ENCODE measurements at places on chromosomes 3 and 15.

DNA sequence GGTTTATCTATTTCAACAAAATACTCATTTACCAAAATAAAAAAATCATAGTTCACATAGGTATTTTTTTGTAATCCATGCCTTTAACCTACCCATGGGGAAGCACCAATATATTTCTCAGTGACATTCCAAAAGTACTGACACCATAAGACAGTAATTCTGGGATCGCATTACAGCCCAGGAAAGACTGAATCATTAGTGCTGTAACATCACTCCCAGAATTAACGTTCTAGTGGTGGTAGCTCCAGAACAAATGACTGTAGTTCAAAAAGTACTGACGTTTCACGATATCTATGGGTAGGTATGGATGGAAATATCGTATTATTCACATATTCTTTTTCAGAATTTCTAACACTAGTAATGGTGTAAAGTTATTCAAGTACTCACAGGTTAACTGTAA is 54.3 kb upstream of the NEK10 start:
- no peak for DNase-seq

DNA sequence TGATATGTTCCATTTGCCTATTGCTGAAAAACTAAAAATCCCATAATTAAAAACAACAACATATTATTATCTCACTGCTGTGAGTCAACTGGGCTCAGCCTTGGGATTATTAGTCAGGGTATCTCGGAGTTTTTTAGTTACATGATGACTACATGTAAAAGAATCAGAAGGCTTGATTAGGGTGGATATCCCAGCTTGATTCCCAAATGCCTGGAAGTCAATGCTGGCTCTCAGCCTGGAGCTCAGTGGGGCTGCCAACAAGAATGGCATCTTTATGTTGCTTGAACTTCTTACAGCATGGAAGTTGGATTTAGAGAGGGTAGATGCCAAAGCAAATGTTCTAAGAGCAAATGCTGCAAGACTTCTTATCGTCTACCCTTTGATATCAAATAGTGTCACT is 278.5 kb downstream of the PLOD2 start:
- DNase-seq: no peak

- DNase-seq: peak; percentile 60
Observed at GRCh38 chr3:5059782-5060181, 62.3 kb upstream of the ARL8B start.

DNA sequence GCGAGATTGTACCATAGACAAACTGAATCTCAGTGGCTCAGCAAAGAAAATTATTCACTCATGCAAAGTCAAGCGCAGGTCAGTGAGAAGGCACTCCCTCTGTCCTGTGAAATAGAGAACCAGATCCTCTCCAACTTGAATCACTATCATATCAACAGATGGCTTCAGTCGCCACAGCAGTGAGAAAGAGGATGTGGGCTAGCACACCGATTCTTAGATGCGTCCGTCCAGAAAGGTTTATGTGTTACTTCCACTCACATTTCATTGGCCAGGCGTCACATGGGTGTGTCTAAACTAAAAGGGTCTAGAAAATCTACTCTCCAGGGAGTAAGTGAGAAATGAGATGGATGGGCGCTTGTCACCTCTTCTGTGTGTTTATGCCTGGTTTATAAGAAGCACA is 141.6 kb upstream of the KBTBD8 start:
- DNase-seq: no peak

- no peak for DNase-seq
Observed at GRCh38 chr3:64443546-64444381, 218.5 kb upstream of the PRICKLE2 start.

- DNase-seq: no peak
Observed at GRCh38 chr15:60212536-60212935, 185.2 kb downstream of the ANXA2 start.

DNA sequence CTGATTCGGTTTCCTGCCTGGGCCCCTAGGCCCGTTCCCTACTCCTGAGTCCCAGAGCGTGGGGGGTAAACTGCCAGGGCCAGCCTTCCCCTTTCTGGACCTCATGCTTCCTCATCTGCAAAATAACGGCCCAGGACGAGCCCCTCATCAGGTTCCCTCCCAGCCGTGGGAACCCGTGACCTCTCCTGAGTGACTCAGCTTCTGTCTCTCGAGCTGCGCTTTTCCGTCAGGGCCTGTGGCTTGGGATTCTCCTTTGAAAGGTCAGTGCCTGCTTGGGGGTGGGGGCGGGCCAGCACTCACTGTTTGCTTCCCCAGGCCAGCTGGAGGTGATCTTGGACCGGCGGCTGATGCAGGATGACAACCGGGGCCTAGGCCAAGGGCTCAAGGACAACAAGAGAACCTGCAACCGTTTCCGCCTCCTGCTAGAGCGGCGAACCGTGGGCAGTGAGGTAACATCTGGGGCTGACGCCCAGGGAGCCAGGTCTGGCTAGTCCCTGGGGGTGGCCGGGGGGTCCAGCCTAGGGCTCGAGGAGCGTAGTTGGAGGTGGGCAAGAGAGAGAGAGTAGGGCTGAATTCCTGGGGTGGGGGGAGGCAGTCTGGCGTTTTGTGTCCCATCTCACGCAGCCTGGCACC is 12.8 kb downstream of the MAN2A2 start:
- peak; percentile 98 for DNase-seq

GRCh38 chr3:94735354-94735753 is 672.5 kb downstream of the NSUN3 start:
- no peak for DNase-seq

DNA sequence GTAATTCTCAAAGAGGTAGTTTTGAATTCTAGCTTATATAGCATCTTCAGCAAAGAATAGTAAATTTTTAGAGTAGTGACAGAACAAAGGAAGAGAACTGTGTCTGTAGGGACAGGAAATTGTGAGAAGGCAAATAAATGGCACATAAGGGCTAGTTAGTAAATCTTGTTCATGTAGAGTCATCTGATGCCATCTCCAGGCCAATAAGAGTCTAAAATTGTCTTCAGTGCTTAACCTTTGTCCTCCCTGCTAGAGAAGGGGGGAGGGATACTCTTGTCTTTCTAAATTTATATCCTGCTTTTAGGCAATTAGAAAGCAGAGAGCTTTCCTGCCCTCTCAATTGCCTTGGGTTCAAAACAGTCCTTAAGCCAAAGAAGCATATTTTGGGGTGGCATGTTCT is 87.0 kb upstream of the DNAJC19 start:
- no peak for DNase-seq

- DNase-seq: peak; percentile 86
Observed at GRCh38 chr3:72347819-72348319, 500.4 kb downstream of the SHQ1 start.

- DNase-seq: no peak
Observed at GRCh38 chr15:40533763-40534364, 31.0 kb downstream of the CCDC32 start.

DNA sequence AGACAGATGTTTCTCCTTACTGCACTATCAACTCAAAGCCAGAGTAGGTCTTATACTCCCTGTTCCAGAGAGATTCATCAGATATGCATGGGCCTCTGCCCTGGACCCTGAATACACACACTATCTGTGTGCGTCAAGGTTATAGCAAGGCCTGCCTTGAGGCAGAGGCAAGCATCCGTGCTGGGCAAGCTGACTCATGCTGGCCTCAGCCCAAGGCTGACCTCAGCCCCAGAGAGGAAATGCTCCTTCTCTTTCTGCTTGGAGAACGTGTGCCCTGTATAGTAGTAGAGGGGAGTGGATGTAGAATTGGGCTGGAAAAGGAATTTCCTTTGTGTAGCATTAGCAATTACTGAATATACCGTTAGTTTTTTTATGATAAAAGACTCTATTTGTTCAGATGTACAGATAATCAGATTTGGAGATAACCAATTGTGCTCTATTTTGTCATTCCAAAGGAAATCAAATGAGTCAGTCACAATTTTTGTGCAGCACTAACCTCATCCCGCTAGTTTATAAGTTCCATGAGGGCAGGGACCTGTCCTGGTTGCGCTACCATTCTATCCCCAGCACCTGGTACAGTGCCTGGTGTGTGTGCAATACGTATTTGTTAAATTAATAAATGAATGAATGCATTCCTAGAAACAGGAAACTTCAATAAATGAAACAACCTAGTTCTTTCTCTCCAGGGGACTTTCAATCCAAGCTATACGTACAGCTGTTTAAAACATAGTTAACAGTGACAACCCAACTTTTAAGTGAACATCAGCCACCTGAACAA is 13.3 kb upstream of the PAQR9 start:
- peak; percentile 91 for DNase-seq

GRCh38 chr3:126816986-126817777 is 113.1 kb downstream of the CHCHD6 start:
- DNase-seq: no peak

GRCh38 chr3:19765954-19766353 is 168.1 kb downstream of the EFHB start:
- DNase-seq: no peak

DNA sequence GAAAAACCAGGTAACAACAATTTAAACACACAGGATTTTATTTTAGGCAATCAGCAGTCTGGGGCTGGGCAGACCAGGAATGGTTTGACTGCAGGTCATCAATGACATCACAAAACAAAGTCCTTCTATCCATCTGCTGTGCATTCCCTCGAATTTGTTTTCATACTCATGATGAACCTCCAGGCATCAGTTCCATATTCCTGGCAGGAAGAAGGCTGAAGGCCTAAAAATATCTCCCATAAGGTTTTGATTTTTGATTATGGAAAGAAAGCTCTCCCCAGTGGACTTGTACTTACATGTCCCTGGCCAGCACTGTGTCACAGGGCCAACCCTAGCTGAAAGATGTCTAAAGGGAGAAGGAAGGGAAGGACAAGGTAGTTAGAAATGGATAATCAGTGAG is 107.4 kb downstream of the PEAK1 start:
- no peak for DNase-seq

DNA sequence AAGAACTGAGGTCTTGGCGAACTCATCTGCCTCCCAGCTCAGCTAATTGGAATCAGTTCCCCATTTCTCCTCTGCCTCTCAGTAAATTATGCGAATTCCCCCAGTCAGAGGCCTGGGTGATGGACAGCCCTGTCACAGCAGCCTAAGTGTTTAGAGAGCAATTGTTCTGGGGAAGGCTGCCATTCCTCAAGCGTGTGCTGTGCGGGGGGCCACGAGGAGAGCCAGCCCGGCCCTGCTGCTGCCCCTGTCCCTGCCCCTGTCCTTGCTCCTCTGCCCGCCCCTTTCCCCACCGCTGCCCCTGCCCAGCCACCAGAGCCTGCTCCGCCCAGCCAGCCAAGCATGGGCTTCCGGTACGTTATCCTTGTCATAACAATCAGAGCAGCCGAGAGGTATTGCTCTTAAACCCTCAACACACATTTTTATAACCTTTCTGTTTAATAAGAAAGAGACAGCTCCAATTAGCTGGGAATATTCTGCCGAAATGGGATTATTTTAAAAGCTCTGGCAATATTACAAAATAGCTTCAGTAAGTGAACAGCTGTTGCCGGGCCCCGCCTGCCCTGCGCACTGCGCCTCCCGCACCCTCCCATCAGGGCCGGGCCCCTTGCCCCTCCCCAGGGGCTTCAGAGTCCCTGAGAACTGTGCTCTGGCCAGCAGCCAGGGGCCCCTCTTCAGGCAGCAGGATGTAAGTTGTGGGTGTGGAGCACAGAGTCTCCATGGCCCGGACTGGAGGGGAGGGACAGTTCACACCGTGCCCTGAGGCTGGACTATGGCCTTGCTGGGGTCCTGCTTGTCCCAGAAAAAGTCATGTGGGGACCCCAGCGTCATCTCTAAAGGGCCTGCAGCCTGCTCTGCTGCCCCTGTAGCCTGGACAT is 12.4 kb upstream of the CACNA2D2 start:
- DNase-seq: peak; percentile 60

GRCh38 chr3:69948246-69948862 is 51.2 kb upstream of the SAMMSON start:
- peak; percentile 39 for DNase-seq
